ENCODE measurements at places on chromosomes 4 and X. TPM values are rescaled to one million over a fixed set of nuclear protein-coding genes. Genes with fewer than 3 reads are reported as not detected.

RIBC1 gene
- 1.0 TPM for total RNA-seq

PLP1 gene
- total RNA-seq = not detected

SPANXA2 gene
- total RNA-seq = not detected

SSX2 gene
- total RNA-seq = not detected

RBM47 gene
- total RNA-seq = 1.8 TPM

TRIM61 gene
- total RNA-seq = 0.26 TPM

Measured in MCF 10A (cell line).